CD4-positive, alpha-beta T cell treated with Interleukin-21 for 1 hour (primary cell): ENCODE measurements at places on chromosomes 2 and 18.

GRCh38 chr18:79597176-79597830 lies 82.3 kb upstream of the CTDP1 start:
- DNase-seq = no peak

- DNase-seq = no peak
These were observed 284.3 kb upstream of the LRATD1 start for GRCh38 chr2:14348247-14348646.

DNA sequence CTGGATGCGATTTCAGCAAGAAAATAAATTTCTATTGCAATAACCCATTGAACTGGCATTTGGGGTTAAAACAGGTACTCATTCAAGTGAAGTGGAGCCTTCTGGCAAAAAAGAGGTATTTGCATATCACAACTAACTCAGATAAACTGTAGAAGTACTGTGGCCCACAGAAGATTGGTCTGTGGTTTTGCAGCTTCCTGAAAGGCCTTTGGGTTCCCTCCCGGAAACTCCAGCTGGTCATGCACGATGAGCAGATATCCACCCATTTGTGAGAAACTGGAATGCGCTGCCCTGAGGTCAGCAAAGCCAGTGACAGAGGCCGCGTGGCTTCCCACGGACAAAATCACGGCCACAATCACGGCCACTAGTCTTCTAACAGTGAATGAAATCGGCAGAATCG lies 106.3 kb downstream of the EPHA4 start:
- peak; percentile 19 for DNase-seq

- DNase-seq = no peak
These were observed 50.7 kb downstream of the DAPL1 start for GRCh38 chr2:158845859-158846258.

DNA sequence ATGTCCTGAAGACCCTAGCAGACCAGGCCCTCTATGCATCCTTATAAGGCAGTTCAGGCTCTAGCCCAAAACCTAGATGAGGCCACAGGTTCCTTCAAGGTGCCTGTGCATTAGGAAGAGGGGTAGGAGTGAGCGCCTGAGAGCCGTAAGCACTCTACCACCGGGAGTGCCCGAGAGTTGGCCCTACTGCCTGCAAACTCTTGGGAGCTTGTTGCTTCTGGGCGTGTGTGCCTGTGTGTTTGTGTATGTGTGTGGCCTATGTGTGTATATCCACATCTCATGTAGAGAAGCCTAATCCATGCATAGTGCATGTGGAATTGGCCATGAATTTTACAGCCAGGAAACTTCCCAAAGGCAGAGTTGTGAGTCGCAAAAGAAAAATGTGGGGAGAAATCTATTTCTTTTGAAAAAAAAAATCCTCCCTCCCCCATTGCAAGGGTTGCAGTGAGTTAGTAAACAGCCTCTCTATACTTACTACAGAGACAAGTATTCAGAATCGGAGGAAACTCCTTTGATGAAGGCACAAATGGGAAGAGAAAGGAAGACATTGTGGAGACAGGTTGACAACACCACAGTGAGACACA lies 96.8 kb downstream of the ADD2 start:
- DNase-seq = no peak

- no peak for DNase-seq
These were observed 111.1 kb downstream of the ZNF532 start for GRCh38 chr18:58975781-58976180.

GRCh38 chr2:3728104-3729054 lies 25.0 kb downstream of the DCDC2C start:
- no peak for DNase-seq

GRCh38 chr2:925309-925708 lies 25.3 kb upstream of the SNTG2 start:
- DNase-seq = no peak

- DNase-seq = no peak
These were observed 28.4 kb upstream of the PUM2 start for GRCh38 chr2:20378891-20379519.

DNA sequence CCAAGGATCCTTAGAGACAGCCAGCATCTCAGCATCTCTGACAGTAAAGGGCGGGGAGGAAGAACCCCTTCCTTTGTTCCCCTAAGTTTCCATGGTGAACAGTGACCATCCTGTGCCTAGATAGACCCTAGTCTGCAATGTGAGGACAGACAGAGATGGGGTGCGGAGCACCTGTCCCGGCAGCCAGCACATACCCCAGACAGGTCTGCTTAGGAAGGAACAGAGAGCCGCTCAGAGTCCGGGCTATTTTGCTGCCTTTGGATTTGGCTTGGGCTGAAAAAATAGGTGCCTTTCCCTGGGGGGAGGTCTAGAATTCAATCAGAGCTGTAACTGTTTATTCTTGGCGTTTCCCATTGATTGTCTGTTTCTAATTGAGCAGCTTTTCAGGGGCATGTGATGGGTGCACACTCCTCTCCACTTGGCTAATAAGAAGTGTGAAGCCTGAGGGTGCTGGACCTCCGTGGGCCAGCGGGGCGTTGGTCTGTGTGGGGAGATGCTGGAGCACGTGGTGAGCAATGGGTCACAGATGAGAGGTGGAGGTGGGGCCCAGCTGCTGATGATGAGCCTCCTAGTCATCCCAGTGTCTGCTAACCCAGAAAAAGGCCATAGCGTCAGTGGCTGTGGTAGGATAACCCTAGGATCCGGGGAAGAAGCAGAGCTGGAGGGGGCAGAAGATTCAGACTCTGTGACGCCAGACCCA lies 236.8 kb downstream of the SEPTIN10 start:
- no peak for DNase-seq
